Stimulated activated CD8-positive, alpha-beta memory T cell treated with anti-CD3 and anti-CD28 coated beads, Interleukin-12 subunit alpha, Interleukin-12 subunit beta, amount 100 ng/mL, for 4 hours (primary cell): ENCODE measurements at places on chromosomes 3 and 15.

GRCh38 chr3:169391672-169392071 is 271.8 kb downstream of the MECOM start:
- DNase-seq, result no peak

GRCh38 chr15:72599855-72600464 is 54.5 kb upstream of the GOLGA6B start:
- no peak for DNase-seq

DNA sequence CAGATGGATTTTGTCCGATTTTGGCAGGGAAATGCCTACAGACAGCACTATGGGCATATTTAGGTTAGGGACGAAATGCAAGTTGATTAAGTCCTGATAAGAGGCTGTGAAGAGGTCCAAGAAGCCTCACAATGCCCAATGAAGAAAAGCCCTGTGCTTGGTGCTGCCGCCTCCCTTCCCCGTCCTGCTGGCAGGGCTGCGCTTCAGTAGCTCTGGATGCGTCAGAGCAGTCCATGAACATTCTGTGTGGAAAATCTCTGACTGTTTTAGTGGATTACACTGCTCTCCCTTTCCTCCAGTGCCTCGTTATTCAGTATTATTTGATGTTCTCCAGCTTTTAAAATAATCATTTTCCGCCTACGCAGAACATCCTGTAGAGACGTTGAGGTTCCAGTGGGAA is 39.6 kb downstream of the MLH1 start:
- DNase-seq, result no peak

DNA sequence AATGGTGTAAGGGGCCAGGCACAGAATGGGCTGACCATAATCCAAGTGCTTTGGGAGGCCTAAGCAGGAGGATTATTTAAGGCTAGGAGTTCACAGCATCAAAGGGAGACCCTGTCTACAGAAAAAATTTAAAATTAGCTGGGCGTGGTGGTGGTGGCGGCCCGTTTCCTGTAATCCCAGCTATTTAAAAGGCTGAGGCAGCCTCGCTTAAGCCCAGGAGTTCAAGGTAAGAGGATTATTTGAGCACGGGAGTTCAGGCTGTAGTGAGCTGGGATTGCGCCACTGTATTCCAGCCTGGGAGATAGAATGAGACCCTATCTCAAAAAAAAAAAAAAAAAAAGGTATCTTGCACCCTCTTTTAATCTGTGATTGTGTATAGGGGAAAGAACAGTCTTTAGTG is 1.9 kb downstream of the TMA7 start:
- no peak for DNase-seq

DNA sequence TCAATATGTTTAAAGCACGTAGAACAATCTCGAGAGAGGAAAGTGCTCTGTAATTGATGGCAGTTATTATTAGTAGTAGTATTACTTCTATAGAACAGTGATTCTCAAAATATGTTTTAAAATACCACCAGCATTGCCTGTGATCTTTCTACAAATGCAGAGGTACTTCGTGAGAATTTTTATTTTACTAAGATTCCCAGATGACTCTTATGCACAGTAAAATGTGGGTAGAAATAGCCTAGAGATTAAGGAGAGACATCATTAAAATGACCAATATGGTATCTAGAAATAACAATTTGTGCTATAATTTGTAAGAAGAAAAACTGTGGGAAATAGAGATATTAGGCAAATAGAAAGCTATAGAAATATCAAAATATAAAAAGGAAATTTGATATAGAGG is 157.9 kb downstream of the SUCNR1 start:
- no peak for DNase-seq

- DNase-seq, result no peak
Measured at GRCh38 chr15:66172324-66172980, 81.1 kb downstream of the MEGF11 start.

DNA sequence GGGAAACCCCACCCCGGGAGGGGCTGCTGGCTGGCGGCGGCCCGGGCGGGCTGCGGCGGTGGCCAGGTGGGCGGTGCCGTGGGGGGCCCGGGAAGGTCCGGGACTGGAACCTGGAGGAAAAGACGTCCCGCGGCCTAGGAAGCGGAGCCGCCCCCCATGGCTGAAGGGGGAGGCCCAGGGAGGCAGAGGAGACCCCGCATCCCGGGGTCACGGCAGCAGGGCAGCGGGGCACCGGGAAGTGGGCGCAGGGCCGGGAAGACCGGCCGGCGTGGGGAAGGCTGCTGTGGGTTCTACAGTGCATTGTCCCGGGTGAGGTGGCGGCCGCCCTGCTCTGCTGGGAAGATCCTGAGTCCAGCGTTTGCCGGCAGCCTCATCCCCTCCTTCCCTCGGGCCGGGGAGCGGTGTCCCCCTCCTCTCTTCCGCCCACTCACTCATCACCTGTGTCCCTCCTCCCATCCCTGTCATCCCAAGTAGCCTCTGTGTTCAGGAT is 525 bp upstream of the FSTL1 start:
- no peak for DNase-seq

DNA sequence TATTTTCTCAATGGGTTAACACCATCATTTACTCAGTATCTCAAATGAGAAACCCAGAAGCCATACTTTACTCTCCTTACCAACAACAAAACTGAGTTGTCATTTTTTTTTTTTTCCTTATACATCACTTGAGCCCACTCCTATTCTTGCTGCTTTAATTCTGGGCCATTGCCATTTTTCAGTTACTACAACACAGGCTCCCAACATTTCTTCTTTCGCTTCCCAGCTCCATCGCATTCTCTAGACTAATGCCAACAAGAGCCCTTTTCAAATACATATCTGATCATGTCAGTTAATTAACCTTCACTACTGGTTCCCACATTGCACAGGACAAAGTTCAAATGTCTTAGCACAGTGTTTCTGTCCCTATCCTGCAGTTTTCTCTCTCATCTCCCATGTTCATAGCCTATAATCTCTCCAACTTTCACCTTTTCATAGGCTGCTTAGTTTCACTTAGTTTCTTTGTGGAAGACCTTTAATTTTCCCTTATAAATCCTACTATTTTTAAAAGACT is 22.5 kb upstream of the ANXA2 start:
- DNase-seq, result no peak

DNA sequence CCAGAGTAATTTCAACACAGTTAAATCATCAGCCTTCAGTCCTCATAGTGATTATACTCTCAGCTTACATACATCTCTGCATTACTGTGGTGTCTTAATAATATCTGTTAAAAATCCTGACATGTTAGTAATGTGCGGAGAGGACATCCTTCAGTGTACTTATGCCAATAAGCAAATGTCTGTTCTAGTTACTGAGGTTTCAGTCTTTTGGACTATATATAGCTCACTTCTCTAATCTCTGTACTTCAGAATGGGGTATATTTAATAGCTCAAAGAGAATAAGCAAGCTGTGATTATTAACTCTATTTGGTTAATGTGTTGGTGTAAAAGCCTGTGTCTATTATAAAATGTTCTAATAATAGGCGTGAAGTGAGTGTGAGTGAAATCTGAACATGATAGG is 28.9 kb upstream of the OSTN start:
- no peak for DNase-seq

- DNase-seq, result no peak
Measured at GRCh38 chr3:194837457-194838127, 151.9 kb downstream of the FAM43A start.

DNA sequence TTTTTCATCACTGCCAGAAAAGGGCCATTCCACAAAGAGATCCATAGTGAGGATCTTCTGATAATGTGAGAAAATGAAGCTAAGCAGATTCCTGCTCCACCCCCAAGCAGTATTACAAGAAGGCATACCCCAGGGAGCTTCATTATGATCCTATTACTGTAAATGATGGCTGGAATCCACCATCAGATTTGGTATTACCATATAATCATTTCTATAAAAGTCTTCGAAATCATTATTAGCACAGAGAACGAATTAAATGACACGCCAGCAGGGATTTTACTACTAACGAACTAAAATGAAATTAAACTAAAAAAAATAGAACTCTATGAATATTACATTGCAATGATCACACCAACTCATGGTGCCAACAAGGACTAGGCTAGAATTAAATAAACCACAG is 24.4 kb downstream of the TRIM42 start:
- no peak for DNase-seq

- DNase-seq, result no peak
Measured at GRCh38 chr3:32452009-32452408, 50.6 kb downstream of the CMTM6 start.

GRCh38 chr15:48494631-48495030 is 150.9 kb downstream of the FBN1 start:
- no peak for DNase-seq

- no peak for DNase-seq
Measured at GRCh38 chr3:70990723-70991122, 592.8 kb downstream of the FOXP1 start.

- no peak for DNase-seq
Measured at GRCh38 chr15:31271224-31271635, 55.4 kb upstream of the KLF13 start.

DNA sequence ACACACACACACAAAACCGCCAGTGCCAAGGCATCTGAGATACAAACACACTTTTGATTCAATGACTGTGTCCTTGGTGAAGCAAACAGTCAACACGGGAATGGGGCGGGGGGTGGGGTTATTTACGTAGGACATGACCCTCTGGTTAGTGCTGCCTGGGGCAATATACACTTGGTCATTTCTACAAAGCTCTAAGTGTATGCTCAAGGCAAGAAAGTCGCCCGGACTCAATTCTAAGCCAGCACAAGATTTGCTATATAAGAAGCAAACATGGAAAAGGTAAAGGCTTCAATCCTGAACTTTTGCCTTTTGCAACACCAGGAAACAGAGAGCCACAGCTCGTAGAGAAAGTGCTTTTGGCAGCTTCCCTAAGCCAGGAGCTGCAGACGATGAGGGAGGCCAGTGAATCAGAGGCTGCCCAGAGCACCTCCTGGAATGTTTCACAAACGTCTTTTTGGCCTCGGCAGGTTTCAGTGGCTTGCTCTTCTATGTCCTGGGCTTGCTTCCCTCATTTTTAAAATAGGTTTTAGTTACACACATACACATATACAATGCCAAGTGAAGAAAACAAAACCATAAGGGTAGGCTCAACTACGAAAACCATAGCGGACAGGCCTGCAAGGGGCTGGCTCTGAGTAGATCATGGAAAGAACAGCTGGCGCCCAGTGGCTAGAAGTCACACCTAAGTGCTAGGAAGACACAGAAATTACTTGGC is 73.6 kb downstream of the TM4SF4 start:
- DNase-seq, result no peak

GRCh38 chr15:85890620-85890980 is 95.9 kb upstream of the KLHL25 start:
- no peak for DNase-seq

DNA sequence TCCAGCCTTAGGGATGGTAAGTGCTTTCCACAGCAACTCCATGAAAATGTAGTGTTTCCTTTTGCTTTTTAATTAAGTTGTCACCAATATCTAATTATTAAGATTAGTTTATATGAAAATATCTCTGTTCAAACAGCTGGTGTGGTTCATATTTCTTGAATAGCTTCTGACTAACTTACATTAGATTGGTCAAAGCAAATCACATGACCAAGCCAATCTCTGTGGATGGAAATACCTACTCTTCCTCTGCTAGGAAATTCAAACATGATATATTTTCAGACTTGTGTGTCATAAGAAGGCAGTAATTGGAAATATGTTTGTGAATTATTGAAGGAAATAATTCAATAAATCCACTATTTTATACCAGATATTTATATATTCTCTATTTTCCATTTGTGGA is 54.6 kb upstream of the CADM2 start:
- no peak for DNase-seq

DNA sequence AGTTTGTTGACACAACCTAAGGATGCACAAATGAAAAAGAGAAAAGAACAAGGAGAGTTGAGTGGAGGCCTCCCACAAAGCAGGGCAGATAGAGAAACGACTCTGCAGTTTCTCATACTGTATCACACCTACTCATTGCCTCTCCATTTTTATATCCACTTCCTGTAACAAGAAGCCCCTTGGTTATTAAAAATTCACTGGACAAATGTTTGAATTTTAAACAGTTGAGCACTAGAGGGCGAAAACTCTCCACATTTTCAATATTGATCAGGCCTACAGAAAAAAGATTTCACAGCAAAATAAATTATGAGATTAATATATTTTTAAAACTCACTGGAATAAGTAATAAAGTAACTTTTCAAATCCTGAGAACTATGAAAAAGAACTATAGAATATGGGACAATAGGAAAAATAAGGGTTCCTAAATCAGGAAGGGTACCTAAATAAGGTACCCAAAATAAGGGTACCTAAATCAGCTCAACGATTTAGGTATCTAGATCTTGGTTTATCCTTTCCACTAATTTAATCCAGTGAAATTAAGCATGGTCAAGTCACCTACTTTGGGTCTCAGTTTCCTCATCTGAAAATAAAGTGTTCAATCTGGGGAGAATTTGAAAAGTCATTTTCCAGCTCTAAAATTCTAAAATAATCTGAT is 47.0 kb upstream of the PPIB start:
- DNase-seq, result no peak

DNA sequence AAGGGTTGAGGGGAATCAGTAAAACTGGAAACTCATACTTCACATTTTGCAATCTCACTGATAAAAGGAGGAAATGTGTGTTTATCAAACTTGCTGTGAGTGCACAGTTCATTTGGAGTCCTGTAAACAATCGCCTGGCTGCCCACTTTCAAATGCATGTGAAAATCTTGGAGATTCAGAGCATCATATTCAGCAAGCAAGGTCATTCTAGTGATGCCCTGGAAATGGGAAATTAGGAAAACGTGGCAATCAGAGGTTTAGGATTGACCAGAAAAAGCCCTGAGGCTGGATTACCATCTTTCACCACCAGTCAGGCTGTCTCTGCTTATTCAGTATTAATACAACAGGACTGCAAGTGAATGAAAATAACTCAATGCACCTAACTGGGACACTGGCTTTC is 23.9 kb downstream of the DPH6 start:
- DNase-seq, result no peak

GRCh38 chr3:194615226-194615625 is 18.0 kb downstream of the TMEM44 start:
- no peak for DNase-seq

DNA sequence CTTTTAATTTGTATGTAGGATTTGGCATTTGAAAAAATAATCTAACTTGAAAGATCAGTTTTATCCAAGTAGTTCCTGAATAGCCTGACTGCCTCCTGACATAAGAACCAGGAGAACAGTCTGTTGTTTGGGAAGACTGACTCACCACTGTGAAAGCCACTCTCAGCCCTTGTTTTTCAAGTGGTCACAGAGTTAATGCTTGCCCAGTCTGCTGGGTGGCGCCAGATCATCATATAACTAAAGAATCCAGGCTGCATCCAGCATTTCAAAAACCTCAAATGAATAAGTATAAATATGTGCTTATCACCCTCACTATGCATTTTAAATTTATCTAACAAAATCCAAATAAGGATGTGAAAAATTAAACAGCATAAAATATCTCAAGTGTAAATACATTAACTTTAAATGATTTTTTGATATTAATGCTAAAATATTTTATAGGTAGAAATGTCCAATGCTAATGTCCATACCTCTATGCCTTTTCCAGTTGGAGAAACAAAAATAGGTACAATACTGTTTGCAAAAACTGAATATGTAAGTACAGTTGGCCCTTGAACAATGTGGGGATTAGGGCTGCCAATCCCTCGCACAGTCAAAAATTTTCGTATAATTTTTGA is 26.9 kb upstream of the ZBBX start:
- DNase-seq, result no peak
